ENCODE measurements at places on chromosomes 6 and 20.

DNA sequence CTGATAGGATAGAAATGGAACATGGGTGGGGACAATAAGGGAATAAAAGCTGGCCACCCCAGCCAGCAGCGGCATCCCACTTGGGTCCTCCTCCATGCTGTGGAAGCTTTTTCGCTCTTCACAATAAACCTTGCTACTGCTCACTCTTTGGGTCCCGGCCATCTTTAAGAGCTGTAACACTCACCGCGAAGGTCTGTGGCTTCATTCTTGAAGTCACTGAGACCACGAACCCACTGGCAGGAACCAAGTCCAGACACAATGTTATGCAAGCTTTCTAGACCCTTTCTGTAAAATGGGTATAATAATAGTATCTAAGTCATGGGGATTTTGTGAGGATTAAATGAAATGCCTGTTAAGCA lies 48.9 kb upstream of the EZR start:
- no peak for DNase-seq

DNA sequence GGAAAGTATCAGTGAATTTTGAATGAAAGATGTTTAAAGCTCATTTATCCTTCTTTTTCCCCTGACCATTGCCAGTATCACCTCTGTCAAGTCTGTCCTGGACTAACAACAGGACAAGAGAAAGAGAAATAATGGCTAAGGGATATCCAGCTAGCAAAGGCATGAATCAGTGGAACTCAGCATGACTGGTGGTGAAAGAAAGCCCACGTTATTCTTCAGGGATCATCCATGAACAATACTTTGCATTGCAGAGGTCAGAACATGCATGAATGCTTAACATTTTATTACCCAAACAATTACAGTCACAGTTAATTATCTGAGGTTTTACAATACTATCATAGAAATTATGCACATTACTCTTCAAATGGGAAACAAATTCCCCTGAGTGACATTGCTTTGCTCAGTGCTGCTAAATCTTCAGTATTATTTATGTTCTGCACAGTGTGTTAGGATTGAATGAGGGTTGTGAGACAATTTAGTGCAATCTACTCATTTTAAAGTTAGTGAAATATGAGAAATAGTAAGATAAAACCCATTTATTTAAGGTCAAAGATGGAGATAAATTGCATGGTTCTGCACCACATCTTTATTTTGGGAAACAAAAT lies 350.7 kb downstream of the KHDRBS2 start:
- DNase-seq, result no peak

DNA sequence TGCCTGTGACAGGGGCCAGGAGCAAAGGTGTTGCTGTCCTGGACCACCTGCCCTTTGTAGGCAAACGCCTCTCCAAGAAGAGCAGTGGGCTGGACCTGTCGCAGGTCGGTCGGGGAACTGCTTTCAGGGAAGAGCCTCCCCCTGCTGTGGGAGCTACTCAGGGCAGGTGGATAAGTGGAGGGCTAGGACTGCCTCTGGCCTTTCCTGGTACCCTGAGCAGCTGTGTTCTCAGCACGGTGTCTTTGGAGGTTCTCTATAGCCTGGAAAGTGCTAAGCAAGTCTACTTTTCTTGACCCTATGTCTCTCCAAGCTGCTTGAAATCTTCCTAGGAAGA lies 35.0 kb downstream of the BPIFB1 start:
- DNase-seq, result no peak

GRCh38 chr6:89352278-89353117 lies at the start of gene UBE2J1:
UBE2J1 (minus strand) TSS chr6:89352722; CDS start chr6:89352569, 153 bp downstream.
- DNase-seq, result peak; percentile 89

GRCh38 chr20:1652960-1653359 lies 4.6 kb downstream of the SIRPG start:
- no peak for DNase-seq

All from ACHN (cell line).